ENCODE measurements at places on chromosomes 6 and 20.

DNA sequence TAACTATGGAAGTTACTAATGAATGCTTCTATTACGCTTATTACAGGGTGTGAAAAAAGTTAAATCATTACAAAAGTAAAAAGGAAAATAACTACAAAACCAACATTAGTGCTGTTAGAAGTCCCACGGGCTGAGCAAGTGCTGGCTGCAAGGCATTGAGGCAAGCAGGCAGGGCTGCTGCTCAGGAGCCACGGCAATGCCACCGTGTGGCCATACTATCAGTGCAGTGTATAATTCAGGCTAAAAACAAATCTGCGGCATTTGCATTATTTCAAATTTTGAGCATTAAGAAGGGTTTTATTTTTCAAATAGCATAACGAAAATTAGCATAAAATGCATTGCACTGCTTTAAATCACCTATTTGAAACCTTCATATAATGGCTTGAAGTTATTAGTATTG lies 17.1 kb downstream of the IFNGR1 start:
- no peak for DNase-seq

DNA sequence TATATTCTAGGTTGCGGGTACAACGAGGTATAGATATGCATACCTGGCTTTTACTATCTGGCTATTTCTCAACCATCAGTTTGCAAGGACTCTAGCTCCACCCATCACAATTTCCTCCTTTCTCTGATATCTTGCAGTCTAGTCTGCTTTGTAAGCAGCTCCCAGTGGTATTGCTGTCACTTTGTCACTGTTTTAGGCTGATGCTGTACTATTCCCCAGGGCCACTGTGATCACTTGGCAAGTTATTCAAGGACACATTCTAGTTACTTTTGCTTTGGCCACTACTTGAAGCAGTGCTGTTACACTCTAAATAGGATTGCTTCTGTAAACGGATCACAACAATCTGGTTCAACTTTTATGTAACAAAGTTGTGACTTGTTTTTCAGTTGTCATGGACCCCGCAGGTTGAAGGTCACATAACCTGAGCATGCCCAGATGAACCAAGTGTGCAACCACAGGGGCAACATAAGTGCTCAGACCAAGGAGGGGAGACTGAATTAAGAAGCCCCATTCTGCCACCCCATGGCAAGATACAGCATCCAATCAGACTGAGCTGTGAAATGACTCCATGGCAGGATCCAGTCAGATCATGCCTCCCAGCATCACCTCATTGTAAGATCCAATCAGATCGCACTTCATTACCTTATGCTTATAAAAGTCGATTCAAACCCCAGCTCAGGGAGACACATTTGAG lies 588.4 kb upstream of the CITED2 start:
- DNase-seq, result no peak

GRCh38 chr6:138996524-138996923 lies 8.5 kb upstream of the REPS1 start:
- no peak for DNase-seq

- no peak for DNase-seq
Measured at GRCh38 chr6:119390247-119390793, 40.8 kb upstream of the MAN1A1 start.

DNA sequence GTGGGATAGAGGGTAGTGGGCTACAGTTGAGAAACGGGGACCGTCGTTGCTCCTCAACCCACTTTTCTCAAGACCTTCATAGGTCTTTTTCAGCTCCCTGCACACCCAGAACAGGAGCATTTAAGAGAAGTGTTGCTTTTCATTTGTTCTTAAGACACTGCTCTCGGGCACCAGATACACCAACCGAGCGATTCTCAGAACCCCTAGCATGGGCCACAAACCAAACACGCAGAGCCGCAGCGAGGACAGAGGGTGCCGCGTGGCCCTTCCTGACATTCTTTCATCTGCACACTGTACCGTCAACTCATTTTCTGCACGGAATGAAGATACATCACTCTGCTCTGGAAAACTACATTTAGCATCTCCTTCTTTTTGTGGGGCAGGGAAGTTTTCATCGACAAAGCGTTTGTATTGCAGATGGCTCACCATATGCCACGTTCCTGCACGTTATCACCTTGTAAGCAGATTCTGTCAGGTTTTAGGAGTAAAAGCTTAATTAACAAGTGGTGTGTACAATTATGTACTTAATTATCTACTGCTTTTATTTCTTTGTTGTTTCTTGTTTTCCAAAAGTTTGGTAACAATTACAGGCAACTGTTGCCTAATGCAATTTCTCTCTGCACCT lies 70.4 kb upstream of the MLN start:
- DNase-seq, result no peak

GRCh38 chr20:61901392-61902220 lies 164.1 kb downstream of the TAF4 start:
- no peak for DNase-seq

DNA sequence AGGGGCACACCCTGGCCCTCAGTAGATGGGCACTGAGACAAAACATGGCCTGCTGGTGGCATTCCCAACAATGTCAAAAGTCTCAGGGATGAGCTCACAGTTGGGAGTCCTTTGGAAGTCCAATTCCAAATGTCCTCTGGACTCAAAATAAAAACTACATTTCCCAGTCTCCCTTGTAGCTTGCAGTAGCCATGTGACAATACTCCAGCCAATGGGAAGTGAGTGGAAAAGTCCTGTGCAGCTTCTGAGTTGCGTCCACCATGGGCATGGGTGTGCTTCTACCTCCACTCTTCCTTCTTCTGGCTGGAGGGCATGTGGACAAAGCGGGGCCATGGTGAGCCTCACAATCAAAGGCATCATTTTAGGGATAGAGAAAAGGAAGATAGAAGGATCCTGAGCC lies 5.8 kb upstream of the ADAM33 start:
- DNase-seq, result no peak
